ENCODE measurements at places on chromosomes 5 and 9. TPM values are rescaled to one million over a fixed set of nuclear protein-coding genes. Genes with fewer than 3 reads are reported as not detected.

GADD45G gene
- not detected for total RNA-seq

SLC24A2 gene
- total RNA-seq: not detected

FCN2 gene
- not detected for total RNA-seq

ZBED3 gene
- 3.1 TPM for total RNA-seq

DNA sequence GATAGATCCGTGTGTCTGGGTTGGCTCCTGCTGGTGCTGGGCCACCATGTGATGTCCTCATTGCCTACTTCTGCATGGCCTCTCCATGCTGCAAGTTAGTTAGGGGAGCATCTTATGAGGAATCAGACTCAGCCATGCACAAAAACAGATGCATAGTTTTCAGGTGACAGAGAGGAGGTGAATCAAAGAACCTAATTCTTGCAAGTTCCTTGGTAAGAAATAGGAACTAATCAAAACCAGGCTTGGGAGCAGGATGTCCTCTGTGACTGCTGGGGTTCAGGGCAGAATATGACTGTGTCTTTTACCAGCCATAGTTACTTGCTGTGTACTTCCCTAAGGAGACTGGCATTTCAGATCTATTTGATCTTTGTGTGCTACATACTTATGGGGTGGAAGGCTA is 61.6 kb downstream of the C9orf152 start:
- DNase-seq: no peak

- DNase-seq: no peak
Observed at GRCh38 chr9:18692268-18692667, 218.3 kb downstream of the ADAMTSL1 start.

- DNase-seq: no peak
Observed at GRCh38 chr5:179371681-179372680, 26.7 kb upstream of the ADAMTS2 start.

- DNase-seq: no peak
Observed at GRCh38 chr9:116697362-116697761, 10.3 kb downstream of the TRIM32 start.

DNA sequence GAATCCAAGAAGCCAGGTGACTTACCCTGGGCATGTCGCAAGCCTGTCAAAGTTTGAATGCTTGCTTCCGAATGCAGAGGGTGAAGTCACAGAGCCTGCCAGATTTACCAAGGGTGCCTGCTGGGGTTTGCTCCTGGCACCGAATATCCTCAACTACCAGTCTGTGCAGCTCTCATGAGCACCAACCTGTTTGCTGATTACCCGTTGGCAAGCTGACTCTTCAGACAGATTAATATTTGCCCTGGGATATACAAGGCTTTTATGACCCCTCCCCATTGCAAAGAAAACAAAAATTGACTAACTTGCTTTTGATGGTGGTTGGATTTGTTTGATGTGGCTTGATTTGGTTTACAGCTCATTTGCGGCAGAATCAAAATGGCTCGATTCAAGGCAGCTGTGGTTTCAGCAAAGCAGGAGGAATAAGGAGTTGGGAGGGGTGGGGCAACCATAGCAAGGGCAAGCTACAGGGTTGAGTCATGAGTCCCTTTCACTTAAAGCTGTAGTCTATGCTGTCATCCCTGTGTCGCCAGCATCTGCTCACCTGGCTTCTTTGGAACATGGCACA is 82.3 kb upstream of the AGXT2 start:
- DNase-seq: no peak

DNA sequence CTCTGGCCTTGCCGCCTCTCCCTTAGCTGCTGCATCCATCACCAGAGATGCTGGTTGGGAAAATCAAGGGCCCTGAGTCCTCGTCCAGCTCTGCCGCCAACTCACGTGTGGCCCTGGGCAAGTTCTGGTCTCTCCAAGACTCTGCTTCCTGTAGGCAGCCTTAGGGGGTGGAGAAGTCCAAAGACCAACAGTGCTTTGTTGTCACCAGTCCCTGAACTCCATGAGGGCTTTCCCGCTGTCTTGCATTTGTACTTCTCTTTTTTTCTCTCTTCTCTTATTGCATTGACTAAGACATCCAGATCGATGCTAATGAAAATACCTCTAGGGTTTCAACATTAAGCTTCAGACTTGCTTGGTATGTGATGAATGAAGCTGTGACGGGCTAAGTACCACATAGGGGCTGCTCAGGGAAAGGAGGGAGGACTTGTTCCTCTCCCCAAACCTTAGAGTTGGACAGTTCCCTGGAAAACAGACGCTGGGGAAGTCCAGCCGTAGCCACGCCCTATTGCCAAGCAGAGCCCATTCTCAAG is 63.7 kb upstream of the STXBP1 start:
- DNase-seq: peak; percentile 77

- DNase-seq: no peak
Observed at GRCh38 chr9:110575169-110575568, 4.4 kb downstream of the SVEP1 start.

DNA sequence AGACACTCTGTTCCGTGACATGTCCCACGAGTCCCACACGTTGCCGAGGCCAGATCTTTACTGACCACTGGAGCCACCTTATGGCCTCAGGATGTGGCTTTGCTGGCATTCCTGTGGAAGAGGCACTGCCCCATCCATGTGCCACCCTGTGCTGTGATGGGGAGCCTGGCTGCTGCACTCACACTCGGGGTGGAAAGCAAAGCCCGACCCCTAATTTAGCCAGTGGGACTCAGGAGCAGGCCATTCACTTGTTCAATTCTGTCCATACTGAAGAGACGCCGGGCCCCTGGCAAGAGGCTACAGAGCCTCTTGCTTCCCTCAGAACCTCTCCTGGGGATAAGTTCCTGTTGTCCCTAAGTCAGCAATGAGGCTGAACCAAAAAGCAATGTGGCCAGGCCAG is 18.6 kb upstream of the CEP72 start:
- DNase-seq: no peak

DNA sequence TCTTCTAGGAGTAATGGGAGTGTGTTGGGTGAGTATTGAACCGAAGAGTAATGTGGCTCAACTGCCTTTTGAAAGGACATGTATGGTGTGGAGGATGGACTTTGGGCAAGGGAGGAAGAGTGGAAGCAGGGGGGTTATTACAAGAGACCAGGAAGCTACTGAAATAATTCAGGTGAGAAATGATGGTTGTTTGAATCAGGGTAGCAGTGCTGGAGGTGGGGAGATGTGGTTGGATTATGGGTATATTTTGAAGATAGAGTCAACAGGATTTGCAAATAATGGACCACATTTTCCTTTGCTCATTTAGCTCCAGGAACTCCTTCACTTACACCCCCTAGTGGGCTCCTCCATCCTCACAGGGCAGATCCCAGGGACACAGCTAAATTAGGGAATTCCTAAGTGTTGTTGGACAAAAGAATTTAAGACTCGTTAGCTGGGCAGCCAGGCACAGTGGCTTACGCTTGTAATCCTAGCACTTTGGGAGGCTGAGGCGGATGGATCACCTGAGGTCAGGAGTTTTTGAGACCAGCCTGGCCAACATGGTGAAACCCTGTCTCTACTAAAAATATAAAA is 1.2 kb upstream of the SLC4A9 start:
- DNase-seq: peak; percentile 37
